ENCODE measurements at places on chromosomes 1 and 21. TPM values are rescaled to one million over a fixed set of nuclear protein-coding genes. Genes with fewer than 3 reads are reported as not detected.

Gene MROH9
- not detected for total RNA-seq

Gene GSTM1
- not detected for total RNA-seq

Gene SPATC1L
- 8.7 TPM for total RNA-seq

Gene LCE1E
- total RNA-seq, result not detected

Gene SOAT1
- 58.1 TPM for total RNA-seq

Gene UCK2
- 18.7 TPM for total RNA-seq

Gene IGSF5
- total RNA-seq, result 0.47 TPM

Gene RNF223
- 2.3 TPM for total RNA-seq

Gene TNFRSF8
- 0.94 TPM for total RNA-seq

Gene RGS21
- not detected for total RNA-seq

Gene LRRC8D
- total RNA-seq, result 36.6 TPM

Gene GATAD2B
- 49.0 TPM for total RNA-seq

Gene OR2T11
- total RNA-seq, result 0.57 TPM

Gene HEYL
- total RNA-seq, result 32.8 TPM

Gene SGIP1
- total RNA-seq, result 11.2 TPM

Gene SMIM11
- total RNA-seq, result 2.6 TPM

Gene ADAMTSL4
- 20.0 TPM for total RNA-seq

Gene KCNQ4
- total RNA-seq, result 1.2 TPM

Gene THRAP3
- 102 TPM for total RNA-seq

Gene KCNJ9
- not detected for total RNA-seq

Gene OR2T29
- total RNA-seq, result not detected

Gene GPR52
- total RNA-seq, result 2.7 TPM

Gene CLEC20A
- total RNA-seq, result 0.47 TPM

Gene REN
- total RNA-seq, result 32.4 TPM

Gene CD101
- total RNA-seq, result 1.3 TPM

Gene TMEM59
- total RNA-seq, result 475 TPM
